Stimulated activated CD4-positive, alpha-beta T cell treated with anti-CD3 and anti-CD28 coated beads, Interleukin-15, amount 100 ng/mL, for 48 hours (primary cell): ENCODE measurements at places on chromosomes 16 and 17.

GRCh38 chr17:27912964-27913363 is 19.8 kb upstream of the LYRM9 start:
- no peak for DNase-seq

GRCh38 chr17:65407017-65407416 is 154.4 kb downstream of the AXIN2 start:
- no peak for DNase-seq

- no peak for DNase-seq
Observed at GRCh38 chr17:48051706-48052486, 3.7 kb downstream of the NFE2L1 start.

DNA sequence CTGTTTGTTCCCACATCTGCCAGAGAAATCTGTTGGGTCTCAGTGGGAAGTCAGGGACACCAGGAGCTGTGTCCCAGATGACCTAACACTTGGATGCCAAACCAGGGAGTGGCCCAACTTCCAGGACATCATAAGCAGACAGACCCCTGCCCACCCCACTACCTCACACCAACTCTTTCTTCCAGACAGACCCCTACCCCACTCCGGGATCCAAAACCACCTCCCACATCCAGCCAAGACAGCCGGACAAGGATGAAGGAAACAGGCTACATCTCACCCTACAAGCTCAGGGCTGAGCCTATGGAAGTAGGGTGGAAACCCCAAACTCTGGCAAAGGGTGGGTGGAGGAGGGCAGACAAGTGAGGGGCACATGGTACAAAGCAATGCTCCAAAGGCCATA is 3.6 kb downstream of the HDAC5 start:
- no peak for DNase-seq

GRCh38 chr16:85612191-85612800 is 826 bp upstream of the GSE1 start:
- no peak for DNase-seq

DNA sequence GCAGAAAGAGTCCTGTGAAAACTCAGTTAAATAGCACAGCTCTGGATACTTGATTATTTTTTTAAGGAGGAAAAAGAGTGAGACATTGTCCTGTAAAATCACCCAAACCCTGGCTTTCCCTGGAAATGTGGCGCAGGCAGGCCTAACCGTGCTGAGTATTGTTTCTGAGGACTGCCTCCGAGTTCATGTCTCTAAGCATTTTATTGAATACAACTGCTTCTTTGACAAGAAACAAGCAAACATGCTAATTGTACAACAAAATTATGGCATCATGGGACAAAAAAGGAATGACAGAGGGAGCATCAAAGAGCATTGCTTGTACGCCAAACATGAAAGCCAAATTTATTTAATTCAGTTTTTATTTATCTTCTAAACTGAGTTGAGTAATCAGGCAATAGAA is 64.5 kb upstream of the HSBP1 start:
- DNase-seq, result no peak

GRCh38 chr16:14028202-14028601 is 42.9 kb upstream of the MRTFB start:
- DNase-seq, result no peak

- no peak for DNase-seq
Observed at GRCh38 chr16:4403133-4403949, 13.1 kb downstream of the CORO7 start.

DNA sequence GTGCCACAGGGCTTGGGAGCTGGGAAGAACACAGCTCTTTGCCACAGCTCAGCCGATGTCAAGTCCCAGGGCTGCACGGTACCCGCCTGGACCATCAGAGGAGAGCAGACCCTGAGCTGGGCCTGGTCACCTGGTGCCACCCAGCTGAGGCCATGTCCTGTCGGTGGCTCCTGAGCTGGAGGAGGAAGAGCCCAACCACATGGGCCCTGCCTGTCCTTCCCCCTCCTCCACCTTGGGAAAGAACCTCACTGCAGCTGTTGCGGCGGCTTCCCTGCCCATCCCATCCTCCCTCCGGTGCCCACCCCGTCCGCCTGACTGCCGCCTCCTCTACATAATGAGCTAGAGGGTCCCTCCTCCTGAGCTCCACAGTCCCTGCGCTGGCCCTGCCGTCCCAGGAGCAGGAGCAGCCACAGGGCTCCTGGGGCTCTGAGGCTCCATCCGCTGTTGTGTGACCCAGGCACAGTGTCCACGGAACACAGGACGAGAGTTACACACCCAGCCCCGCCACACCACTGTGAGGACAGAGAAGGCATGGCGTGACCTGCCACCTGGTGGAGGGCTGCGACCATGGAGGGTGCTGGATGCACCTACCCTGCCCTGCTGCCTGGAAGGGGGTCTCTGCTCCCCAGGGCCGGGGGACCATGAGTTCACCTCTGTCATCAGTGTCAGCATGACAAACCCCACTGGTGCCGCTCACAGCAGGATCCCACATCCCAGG is 21.4 kb upstream of the CHMP6 start:
- DNase-seq, result no peak

DNA sequence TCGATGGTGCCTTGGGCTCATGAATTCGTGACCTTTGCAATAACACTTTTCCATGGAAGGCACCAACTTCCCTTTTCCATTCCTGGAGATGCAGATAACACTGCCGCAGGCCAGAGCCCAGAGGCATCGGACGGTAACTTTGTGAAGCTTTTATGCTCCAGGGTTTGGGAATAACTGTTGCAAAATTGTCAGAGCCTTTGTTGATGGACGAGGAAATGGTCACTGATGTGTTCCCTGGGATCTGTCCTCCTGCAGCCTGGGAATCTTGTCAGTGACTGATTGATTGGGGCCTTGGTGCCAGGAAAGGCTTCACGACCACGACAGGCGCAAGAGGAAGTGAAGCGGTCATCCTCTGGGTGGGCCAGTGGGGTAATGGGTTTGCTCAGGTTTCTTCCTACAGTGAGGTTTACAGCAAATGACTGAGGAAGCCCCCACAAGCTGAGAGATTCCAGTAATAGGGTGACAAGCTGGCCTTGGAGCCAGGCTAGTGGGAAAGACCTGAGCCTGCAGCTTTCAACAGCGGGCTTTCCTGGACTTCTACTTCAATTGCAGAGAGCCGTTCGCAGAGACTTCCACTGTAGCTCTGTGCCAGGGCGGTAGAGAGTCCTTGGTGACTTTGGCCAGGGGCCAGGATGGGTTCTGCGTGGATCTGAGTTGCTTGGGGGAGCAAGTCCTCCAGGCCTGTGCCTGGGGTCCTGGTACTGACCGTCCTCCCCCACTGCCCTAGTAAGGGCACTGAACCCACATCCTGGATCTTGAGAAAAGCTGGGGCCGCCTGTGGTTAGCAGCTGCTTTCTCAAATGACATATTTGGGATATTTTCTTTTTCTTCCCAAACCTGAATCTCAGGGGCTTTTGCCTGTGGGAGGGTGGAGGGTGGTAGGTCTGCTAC is 37.6 kb downstream of the PGS1 start:
- DNase-seq, result no peak

GRCh38 chr17:63512896-63513644 is 10.1 kb upstream of the KCNH6 start:
- DNase-seq, result no peak

DNA sequence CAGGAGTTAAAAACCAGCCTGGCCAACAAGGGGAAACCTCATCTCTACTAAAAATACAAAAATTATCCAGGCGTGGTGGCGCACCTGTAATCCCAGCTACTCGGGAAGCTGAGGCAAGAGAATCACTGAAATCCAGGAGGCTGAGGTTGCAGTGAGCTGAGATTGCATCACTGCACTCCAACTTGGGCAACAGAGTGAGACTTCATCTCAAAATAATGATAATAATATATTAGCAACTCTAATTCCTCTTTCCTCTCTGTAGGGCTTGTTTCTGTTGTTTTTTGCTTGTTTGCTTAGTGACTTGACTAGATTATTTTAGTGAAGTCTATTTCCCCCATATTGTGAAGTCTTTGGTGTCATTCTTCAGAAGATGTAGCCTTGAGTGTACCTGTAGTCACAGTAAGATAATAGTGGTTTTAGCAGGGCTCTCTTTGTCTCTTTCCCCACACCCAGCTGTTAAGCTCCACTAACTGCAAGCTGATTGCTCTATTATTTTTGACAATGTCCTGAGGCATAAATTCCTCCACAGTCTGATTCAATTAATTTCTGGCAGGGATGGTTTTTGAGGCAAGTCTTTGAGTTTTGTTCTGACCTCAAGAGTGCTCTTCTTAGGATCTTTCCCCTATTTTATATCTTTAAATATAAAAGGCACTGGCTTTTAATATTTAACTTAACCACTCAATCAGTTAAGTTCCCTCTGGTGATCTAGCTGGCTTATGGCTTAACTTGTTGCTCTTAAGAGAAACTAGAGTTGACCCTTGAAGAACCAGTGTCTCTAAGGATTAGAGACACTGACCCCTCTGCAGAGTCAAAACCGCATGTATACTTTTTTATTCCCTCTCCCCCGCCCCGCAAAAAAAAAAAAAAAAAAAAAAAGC is 18.6 kb upstream of the TNFSF12 start:
- DNase-seq, result no peak

- DNase-seq, result no peak
Observed at GRCh38 chr17:64083563-64084085, 46.3 kb downstream of the ERN1 start.

GRCh38 chr17:22703786-22704441 is 1011.6 kb downstream of the KCNJ18 start:
- no peak for DNase-seq

GRCh38 chr16:70470927-70471341 is 16.5 kb downstream of the FCSK start:
- DNase-seq, result no peak

GRCh38 chr17:74799097-74799496 is 23.0 kb upstream of the NAT9 start:
- DNase-seq, result no peak

DNA sequence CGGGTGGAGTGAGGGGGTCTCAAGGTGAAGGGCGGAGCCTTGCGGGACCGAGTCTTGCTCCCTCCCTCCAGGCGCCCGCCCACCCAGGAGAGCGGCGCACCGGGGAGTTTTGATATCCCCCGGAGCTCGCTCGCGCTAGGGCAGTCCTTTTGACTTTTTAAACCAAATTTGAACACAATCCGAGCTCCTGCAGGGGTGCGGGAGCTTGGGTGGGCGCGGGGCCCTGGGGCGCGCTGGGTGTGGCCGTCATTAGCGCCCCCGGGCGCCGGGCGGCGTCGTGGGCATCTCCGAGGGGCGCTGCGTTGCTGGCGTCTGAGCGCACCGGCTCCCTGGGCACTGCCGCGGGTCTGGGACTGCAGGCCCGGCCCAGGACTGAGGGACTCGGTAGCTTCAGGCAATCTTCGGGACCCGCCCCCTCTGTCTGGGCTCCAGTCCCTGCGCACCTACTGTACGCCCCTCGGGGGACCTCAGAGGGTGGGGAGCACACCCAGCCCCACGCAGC is 10.9 kb downstream of the MAF start:
- DNase-seq, result no peak

DNA sequence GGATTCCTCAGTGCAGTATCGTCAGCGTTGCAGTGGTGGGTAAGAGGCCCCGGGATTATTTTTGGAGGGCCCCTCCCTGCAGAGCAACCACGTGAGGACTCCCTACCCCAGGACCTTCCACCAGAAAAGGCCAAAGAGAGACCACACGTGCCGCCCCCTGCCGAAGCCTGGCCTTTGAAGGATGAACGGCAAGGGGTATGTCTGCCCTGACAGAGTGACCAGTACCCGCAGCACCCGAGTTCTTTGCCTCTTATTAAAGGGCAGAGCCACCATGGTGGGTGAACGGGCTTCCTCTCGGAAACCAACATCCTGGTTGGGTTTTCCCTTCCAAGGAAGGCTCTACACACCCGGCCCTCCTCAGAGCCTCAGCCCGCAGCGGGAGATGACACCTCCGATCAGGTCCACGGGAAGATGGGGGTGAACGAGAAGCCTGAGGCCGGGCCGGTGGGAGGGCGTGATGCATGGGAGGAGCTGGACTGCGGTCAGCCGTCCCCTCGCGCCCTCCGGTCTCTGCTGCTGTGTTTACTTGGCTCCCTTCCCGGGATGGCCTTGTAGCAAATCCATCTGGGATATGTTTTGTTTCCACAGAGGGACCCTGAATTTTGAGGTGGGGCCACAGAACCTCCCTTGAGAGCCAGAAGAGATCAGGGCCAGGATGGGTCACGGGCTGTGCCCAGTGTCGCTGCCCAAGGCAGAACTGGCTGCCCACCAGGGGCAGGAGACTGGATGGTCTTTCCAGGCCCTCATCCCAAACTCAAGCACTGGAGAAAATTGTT is 49.1 kb downstream of the TBC1D16 start:
- DNase-seq, result no peak
